ENCODE measurements at places on chromosomes 4 and X.

DNA sequence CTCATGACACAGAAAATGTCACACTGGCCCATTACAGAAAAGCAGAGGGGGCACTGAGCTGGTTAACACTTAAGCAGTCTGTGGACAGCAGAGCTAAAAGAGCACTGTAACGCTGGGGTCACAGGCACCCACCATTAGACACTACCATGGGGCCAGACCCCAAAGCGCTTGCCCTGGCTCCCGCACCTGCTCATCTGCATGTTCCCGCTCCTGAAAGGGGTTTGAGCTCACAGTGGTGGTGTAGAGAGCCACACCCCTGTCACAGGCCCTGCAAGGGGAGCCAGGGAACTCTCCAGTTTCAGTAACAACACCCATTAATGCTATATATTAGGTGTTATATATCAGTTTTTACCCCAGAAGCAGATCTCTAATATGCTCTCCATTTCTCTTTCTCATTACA lies 187.0 kb downstream of the ANKRD50 start:
- no peak for DNase-seq

DNA sequence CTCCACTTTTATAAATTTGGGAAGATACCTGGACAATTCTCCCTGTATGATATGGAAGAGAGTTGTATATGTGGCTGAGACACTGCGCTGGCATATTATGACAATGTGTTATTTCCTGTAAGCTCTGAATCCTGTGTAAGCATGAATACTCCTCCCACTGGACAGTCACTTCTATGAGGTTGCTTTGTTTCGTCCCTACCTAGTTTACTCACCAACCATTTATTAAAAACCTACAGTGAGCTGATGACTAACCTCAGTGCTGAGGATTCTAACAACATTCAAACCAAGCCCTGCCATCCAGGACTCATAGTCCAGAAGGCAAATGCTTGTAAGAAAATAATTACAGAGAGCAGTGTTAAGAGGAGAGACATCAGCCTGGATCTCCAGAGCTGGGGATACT lies 1632.9 kb upstream of the TENM3 start:
- no peak for DNase-seq

DNA sequence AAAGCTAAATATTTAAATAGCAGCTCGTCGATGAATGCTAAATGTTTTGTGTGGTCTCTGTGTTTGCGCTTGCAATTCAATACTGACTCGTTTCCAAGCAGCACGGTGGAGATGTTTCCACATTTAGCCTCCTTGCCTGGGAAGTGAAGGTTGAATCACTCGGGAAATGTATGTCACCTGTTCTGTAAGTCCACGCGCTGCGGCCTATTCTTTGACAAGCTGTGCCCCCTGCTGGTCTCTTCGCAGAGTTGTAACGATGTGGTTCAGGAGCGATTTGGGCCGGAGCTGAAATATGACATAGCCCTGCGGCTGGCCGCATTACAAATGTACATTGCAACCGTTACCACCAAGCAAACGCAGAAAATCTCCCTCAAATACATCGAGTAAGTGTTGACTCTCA lies 89.6 kb upstream of the PRPS2 start:
- peak; percentile 96 for DNase-seq

GRCh38 chr4:69239557-69240168 lies 25.1 kb upstream of the UGT2B11 start:
- no peak for DNase-seq

DNA sequence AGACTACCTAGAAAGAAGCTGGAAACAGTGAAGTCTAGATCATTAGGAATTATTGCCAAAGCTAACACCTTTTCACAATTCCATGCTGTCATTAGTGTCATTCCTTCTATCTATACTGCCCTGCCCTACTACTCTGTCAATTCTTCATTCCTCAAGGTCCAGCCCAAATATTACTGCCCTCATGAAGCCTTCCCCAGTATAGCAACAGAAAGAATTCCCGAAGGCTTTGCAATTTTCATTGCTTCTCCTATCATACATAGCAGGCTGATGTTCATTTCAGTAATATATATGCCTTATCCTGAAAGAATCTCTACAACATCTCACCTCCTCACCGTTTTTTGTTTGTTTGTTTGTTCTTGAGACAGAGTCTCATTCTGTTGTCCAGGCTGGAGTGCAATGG lies 63.9 kb downstream of the APBB2 start:
- DNase-seq = no peak

GRCh38 chr4:91267543-91267942 lies 1036.2 kb upstream of the GRID2 start:
- DNase-seq = peak; percentile 86

- no peak for DNase-seq
Measured at GRCh38 chrX:31508338-31508737, 436.5 kb upstream of the FTHL17 start.

All from NCI-H1417 (cell line).